Left ventricle myocardium inferior (tissue), 1 donor: ENCODE measurements at places on chromosomes 12 and 14. TPM values are rescaled to one million over a fixed set of nuclear protein-coding genes. Genes with fewer than 3 reads are reported as not detected.

Gene CRIP1
- 65.9 TPM for total RNA-seq

Gene C12orf42
- not detected for total RNA-seq

Gene FKBP4
- total RNA-seq: 57.0 TPM

Gene FKBP11
- 4.3 TPM for total RNA-seq

Gene AMN
- total RNA-seq: not detected

Gene SLC38A4
- total RNA-seq: 0.27 TPM

Gene MAP3K9
- total RNA-seq: 1.9 TPM

Gene NDRG2
- total RNA-seq: 346 TPM

Gene STAT2
- 34.9 TPM for total RNA-seq

Gene DPF3
- total RNA-seq: 37.7 TPM

Gene ZC2HC1C
- total RNA-seq: 10.5 TPM

Gene LTBP2
- total RNA-seq: 26.5 TPM

Gene SIX6
- total RNA-seq: not detected
